ENCODE measurements at places on chromosomes 2 and 18.

GRCh38 chr2:168064011-168064998 lies 183.1 kb downstream of the STK39 start:
- H3K4me1 ChIP-seq = no peaks in the 10 kb centered on the region
- H3K27me3 ChIP-seq = no peaks in the 10 kb centered on the region
- peaks cover 49% of the 10 kb centered on the region for H3K36me3 ChIP-seq
- H3K27ac ChIP-seq = no peak overlapping the region
- no peak overlapping the region for H3K4me3 ChIP-seq
- ATAC-seq = no peak

DNA sequence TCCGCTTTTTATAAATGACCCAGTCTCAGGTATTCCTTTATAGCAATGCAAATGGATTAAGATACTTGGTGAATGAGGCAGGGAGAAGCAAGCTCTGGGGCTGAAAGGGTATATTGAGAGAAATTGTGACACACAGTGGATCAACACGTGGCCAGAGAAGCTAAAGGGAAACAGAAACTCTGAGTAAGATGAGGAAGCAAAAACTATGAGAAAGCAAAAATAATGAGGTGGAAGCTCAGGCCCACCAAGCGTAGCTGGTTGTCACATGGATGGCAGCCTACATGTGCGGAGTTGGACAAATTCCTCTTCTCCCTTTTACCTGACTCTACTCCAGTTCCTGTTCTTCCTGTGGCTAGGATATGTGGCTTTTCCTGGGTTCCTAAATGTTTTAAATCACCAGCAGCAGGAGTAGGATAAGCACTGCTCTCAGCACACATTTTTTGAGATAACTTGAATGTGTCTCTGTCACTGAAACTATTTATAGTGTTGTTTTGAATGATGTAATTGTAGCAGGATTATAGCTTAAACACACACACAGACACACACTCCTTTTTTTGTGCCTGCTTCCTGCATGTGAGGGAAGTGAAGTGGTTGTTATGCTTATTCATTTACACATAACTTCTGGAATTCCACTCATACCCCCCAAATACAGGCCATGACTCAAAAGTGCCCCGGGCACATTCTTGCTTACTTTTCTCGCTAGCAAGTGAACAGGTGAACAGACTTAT lies 30.1 kb upstream of the EPC2 start:
- ATAC-seq = peak; percentile 83
- peaks cover 35% of the 10 kb centered on the region for H3K4me1 ChIP-seq

- peaks cover 58% of the 10 kb centered on the region for H3K4me1 ChIP-seq
- H3K4me3 ChIP-seq = no peak overlapping the region
- H3K27me3 ChIP-seq = no peaks in the 10 kb centered on the region
These were observed 24.7 kb downstream of the PCBP1 start for GRCh38 chr2:70111752-70112591.

DNA sequence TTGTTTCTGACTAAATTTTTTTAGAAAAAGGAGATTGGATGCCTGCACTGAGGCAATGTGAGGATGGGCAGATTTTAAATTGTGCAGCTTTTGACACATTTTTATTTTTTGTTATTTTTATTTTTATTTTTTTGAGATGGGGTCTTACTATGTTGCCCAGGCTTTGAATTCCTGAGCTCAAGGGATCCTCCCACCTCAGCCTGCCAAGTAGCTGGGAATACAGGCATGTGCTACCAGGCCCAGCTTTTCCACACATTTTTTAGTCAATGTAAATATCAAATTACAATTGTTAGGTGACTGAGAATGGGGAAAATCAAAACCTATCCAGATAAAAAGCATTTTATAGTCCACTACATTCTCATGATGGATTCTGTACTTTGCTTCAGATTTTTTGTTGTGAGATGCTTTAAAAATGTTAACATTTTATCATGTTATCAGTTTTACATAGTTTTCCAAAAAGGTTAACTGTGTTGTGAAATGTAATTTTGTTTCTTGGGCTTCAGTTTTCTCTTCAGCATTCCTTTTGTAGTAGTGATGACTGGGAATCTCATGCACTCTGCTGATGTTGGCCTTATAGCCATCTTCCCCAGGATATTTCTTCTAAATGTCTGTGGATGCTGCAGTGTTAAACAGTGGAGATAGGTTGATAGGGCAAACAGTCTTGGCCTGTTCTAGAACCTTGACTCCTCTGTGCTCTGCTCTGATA lies 41.4 kb downstream of the PKP4 start:
- no peaks in the 10 kb centered on the region for H3K27me3 ChIP-seq
- H3K4me1 ChIP-seq = no peaks in the 10 kb centered on the region
- no peak overlapping the region for H3K27ac ChIP-seq
- no peak overlapping the region for H3K4me3 ChIP-seq

GRCh38 chr18:60676815-60677214 lies 304.2 kb upstream of the MC4R start:
- no peaks in the 10 kb centered on the region for H3K27me3 ChIP-seq
- no peak overlapping the region for H3K4me3 ChIP-seq
- no peaks in the 10 kb centered on the region for H3K36me3 ChIP-seq

DNA sequence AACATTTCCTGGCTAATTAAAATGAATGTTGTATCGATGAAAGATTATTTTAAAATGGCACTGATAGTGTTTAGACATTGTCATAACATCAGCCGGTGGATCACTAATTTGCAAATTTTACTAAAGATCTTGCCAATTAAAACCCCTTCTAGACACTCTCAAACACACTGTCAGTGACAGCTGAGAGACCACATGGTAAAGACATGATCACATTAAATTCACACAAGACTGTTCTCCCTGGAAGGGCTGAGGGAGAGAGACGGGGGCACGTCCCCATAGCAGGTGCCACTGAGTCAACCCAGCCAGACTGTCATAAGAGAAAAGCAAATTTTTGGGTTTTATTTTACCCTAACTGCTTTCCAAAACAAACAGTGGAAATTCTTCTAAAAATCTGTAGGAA lies 306.0 kb downstream of the TXNL1 start:
- H3K4me3 ChIP-seq = no peak overlapping the region
- H3K4me1 ChIP-seq = peaks cover 6% of the 10 kb centered on the region
- no peaks in the 10 kb centered on the region for H3K36me3 ChIP-seq
- no peak for ATAC-seq
- no peaks in the 10 kb centered on the region for H3K27me3 ChIP-seq

- H3K36me3 ChIP-seq = no peaks in the 10 kb centered on the region
- H3K4me1 ChIP-seq = no peaks in the 10 kb centered on the region
- no peaks in the 10 kb centered on the region for H3K27me3 ChIP-seq
- no peak for ATAC-seq
- H3K4me3 ChIP-seq = no peak overlapping the region
These were observed 172.0 kb upstream of the NRP2 start for GRCh38 chr2:205510345-205510744.

- H3K27me3 ChIP-seq = no peaks in the 10 kb centered on the region
- H3K27ac ChIP-seq = no peak overlapping the region
- H3K36me3 ChIP-seq = no peaks in the 10 kb centered on the region
- H3K4me3 ChIP-seq = no peak overlapping the region
- no peak for ATAC-seq
- H3K4me1 ChIP-seq = no peaks in the 10 kb centered on the region
These were observed 566.4 kb downstream of the TNS1 start for GRCh38 chr2:217436386-217436785.

- H3K27me3 ChIP-seq = no peaks in the 10 kb centered on the region
- peaks cover 52% of the 10 kb centered on the region for H3K4me1 ChIP-seq
- H3K36me3 ChIP-seq = peaks cover 28% of the 10 kb centered on the region
These were observed 44.0 kb downstream of the METTL8 start for GRCh38 chr2:171389780-171390179.

GRCh38 chr2:223815884-223816570 lies 21.4 kb downstream of the AP1S3 start:
- H3K27ac ChIP-seq = peak overlapping the region; percentile 32
- ATAC-seq = no peak
- peaks cover 36% of the 10 kb centered on the region for H3K36me3 ChIP-seq
- H3K4me1 ChIP-seq = peaks cover 68% of the 10 kb centered on the region
- no peak overlapping the region for H3K4me3 ChIP-seq
- no peaks in the 10 kb centered on the region for H3K27me3 ChIP-seq

DNA sequence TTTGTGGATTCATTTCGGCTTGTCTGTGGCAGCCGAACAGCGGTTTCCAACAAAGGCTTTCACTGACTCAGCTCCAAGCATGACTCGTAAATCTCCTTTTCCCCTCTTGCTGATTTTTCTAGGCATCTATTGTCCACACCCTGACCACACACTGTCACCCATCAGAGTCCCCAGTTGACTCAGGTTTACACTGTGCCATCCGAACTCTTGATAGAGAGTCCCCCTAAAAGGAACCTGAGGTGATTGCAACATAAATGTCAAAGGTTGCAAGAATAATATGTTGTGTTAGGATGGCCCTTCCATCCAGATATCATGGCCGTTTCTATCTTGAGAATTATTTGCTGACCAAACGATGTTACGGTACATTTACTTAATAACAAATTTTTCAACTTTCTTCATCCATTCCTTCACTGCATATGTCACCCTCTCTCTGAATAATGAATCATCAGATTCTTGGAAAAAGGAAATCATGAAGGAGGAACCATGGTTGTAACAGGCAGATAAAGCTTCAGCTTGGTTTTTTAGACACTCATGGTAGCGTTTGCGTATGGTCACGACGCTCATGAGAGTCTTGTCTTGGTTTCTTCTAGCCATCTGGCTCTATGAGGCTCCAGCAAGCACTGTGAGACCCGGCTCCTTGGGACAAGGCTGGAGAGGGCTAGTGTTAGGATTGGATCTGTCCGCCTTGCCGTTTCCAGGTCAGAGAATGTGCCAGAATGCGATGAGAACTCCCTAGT lies 72.1 kb downstream of the NPAS2 start:
- ATAC-seq = no peak
- no peak overlapping the region for H3K4me3 ChIP-seq
- no peak overlapping the region for H3K27ac ChIP-seq
- no peaks in the 10 kb centered on the region for H3K36me3 ChIP-seq
- H3K4me1 ChIP-seq = peaks cover 24% of the 10 kb centered on the region

DNA sequence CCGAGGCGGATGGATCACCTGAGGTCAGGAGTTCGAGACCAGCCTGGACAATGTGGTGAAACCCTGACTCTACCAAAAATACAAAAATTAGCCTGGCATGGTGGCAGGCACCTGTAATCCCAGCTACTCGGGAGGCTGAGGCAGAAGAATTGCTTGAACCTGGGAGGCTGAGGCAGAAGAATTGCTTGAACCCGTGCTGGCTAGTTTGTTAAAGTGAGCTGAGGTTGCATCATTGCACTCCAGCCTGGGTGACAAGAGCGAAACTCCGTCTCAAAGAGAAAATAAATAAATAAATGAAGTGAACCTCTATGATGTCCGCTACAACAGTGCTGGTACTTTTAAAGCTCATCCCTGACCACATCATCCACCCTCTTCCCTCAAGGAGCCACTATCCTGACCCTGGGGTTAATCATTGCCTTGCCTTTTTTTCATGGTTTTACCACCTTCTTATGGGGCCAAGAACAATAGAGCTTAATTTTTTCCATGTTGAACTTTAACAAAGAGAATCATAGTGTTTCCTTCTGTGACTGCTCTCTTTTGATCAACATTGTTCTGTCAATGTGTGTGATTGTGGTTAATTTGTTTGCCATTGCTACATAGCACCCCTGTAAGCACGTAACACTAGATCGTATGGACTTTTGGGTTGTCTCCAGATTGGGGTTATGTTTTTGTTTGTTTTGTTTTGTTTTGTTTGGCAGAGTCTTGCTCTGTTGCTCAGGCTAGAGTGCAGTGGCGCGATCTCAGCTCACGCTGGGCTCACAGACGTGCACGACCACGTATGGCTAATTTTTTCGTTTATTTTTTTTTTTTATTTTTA lies 17.1 kb upstream of the ATRAID start:
- H3K4me1 ChIP-seq = peaks cover 6% of the 10 kb centered on the region
- no peak overlapping the region for H3K27ac ChIP-seq
- no peak overlapping the region for H3K4me3 ChIP-seq
- ATAC-seq = no peak
- H3K36me3 ChIP-seq = peaks cover 13% of the 10 kb centered on the region
- peaks cover 14% of the 10 kb centered on the region for H3K27me3 ChIP-seq

- ATAC-seq = no peak
- H3K27me3 ChIP-seq = no peaks in the 10 kb centered on the region
- H3K27ac ChIP-seq = no peak overlapping the region
- H3K36me3 ChIP-seq = peaks cover 19% of the 10 kb centered on the region
- H3K4me3 ChIP-seq = no peak overlapping the region
These were observed 137.9 kb downstream of the RTN4 start for GRCh38 chr2:54912305-54912704.

DNA sequence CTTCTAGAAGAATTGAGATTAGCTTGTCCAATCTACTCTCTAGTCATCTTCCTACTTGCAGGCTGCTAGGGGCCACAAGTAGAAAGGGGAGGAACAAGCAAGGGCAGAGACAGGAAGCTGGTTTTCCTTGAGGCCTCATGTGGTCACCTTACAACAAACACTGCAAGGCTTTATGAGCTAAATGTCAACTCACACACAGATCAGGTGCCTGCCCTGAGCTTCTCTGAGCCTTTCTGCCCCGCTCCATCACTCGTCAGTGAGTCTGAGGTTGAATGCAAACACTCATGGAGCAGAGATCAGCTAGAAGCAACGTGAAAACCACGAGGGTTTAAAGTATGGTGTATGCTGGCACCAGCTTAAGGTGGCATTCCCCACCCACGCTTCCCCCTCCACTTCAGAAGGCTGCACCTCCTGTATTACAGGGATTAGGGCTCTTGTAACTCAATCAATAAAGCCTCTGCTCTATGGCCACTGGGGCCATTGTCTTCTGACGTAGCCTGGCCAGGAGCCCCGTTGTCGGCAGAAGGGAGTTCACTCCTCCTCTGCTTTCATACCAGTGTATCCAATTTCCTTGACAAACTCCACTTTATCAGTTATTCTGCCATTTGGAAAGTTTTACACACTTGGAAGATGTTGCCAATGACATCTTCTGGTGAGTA lies 5.4 kb upstream of the CRYGC start:
- no peak for ATAC-seq
- no peak overlapping the region for H3K27ac ChIP-seq
- H3K36me3 ChIP-seq = no peaks in the 10 kb centered on the region
- H3K4me1 ChIP-seq = no peaks in the 10 kb centered on the region
- H3K4me3 ChIP-seq = no peak overlapping the region

- H3K4me1 ChIP-seq = peaks cover 19% of the 10 kb centered on the region
- H3K4me3 ChIP-seq = no peak overlapping the region
- ATAC-seq = no peak
- H3K27ac ChIP-seq = no peak overlapping the region
These were observed 27.9 kb downstream of the PSD4 start for GRCh38 chr2:113201496-113202304.

- H3K4me1 ChIP-seq = no peaks in the 10 kb centered on the region
- no peaks in the 10 kb centered on the region for H3K36me3 ChIP-seq
- H3K27me3 ChIP-seq = peaks cover 9% of the 10 kb centered on the region
- no peak for ATAC-seq
These were observed 25.5 kb upstream of the PGAP1 start for GRCh38 chr2:196951973-196952372.

DNA sequence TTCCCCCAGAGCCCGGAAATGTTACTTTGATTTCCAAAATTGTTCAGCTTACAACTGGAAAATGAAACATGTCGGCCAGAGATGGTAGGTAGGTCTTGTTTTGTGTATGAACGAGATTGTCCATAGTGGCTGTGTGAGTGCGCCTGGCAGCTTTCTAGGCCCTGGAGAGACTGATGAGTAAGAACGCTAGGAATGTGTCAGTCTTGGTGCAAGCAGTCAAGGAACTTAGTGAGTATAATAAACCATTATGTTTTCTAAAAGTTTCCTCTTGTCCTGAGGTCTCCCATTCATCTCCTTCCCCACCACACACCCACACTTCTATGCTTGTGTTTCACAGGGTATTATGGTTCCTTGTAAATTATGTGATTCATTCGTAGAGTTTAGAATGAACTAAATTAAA lies 234.2 kb downstream of the CDH2 start:
- H3K27me3 ChIP-seq = no peaks in the 10 kb centered on the region
- no peaks in the 10 kb centered on the region for H3K4me1 ChIP-seq
- H3K36me3 ChIP-seq = no peaks in the 10 kb centered on the region
- no peak overlapping the region for H3K4me3 ChIP-seq

Data from stimulated activated memory B cell treated with anti-CD40 and anti-IgM and Interleukin-4, amounts not matched to agents 10 μg/mL and 1 μg/mL and 100 μg/mL, for 72 hours (primary cell).